ENCODE measurements at places on chromosomes 12 and 14.
A peak's percentile ranks its signal among the peaks of the same experiment; 100 is the strongest.

- DNase-seq = peak; percentile 66
Measured at GRCh38 chr12:56029666-56030293, 8.9 kb downstream of the IKZF4 start.

DNA sequence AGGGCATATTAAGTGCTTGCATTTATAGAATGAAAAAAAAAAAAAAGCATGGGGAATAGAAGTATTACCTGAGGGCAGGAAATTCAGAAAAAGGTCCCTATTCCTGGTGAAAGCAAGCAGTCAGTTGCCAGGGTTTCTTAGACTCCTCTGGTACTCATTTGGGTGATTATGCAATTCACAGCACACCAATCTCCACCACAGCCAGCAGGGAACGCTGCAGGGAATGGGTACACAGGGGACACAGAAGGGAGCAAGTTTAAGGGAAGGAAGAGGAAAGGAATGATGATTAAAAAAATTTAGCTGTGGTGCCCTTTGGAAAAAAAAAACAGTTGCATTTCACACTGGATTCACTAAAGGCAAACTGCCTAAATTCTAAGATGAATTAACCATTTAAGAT is 14.2 kb downstream of the BLTP3B start:
- peak; percentile 59 for DNase-seq

DNA sequence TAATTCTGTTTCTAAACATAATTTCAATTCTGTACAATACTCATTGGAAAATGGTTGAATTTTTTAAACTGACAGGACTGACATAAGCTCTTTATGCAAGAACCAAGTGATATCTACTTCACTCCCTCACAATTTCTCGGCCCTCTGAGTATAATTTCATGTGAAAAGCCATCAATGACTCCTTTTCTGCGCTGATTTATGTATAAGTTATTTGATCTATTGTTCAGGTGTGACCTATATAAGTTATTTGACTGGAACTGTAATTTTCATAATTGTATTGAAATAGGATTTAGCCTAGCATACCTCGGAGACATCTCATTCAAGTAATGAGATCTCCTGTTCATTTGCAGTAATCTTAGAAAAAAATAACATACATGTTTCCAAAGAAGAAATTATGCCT is 184.4 kb downstream of the SYT1 start:
- no peak for DNase-seq

DNA sequence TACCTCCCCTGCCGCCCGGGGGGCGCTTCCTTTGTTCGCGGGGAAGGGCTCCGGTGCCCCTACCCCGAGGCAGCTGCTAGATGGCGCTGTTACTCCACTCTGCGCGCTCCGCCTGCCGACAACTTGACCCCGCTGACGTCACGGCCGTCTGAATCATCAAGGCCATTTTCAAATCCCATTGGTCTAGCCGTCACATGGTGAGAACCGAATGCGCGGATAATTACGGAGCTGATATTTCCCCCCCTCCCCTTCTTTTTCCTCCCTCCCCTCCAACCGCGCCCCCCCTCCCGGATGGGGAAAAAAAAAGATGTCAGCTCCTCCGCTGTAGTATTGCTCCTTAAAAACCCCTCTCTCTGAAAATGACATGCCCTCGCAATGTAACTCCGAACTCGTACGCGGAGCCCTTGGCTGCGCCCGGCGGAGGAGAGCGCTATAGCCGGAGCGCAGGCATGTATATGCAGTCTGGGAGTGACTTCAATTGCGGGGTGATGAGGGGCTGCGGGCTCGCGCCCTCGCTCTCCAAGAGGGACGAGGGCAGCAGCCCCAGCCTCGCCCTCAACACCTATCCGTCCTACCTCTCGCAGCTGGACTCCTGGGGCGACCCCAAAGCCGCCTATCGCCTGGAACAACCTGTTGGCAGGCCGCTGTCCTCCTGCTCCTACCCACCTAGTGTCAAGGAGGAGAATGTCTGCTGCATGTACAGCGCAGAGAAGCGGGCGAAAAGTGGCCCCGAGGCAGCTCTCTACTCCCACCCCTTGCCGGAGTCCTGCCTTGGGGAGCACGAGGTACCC is at the start of gene HOXC10:
Gene HOXC10 (plus strand): TSS at position 246 of the 791 bp plus-strand sequence. CDS start 114 bp downstream, at position 360.
- peak; percentile 95 for DNase-seq

- no peak for DNase-seq
Measured at GRCh38 chr14:99777951-99778350, 15.3 kb upstream of the EML1 start.

Measured in EL (cell line).